ENCODE measurements at places on chromosomes 16 and 17.

DNA sequence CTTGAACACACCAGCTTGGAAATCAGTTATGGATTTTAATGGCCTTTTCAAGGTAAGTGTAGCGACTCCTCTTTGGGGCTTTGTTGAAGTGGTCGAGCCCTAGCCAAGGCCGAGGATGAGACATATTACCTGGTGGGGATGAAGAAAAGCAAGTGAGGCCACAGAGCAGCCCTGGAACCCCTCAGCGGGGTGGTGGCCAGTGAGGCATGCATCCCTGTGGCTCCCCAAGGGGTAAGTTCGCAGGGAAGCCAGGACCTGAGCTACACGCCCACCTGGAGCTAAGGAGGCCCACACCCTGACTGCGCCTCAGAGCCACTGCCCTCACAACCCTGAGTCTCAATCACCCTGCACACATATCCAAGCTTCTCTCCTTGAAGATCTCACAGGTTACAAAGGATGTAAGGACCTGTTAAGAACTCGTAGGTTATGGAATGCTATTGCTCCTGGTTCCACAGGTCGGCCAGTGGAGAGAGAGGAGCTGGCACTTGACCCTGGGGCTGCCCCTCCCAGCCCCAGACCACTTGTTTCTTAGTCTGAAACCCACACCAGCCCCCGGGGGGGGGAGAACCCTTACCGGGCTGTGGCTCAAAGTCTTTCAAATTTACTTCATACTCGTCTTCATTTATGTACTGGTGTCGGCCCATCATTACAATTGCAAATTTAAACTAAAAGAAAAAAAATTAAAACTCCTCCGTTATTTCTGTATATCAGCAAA, 12.0 kb downstream of the LITAFD start:
- no peak for DNase-seq

- peak; percentile 51 for DNase-seq
Observed at GRCh38 chr17:2749058-2749783, at the start of gene CCDC92B. CCDC92B (minus strand) TSS chr17:2749652; CDS start chr17:2735145, 14,507 bp downstream.

- DNase-seq: no peak
Observed at GRCh38 chr16:61820398-61820797, 215.8 kb downstream of the CDH8 start.

GRCh38 chr16:28042811-28043210, 20.7 kb downstream of the GSG1L start:
- no peak for DNase-seq

GRCh38 chr16:10525214-10525825, 55.1 kb downstream of the EMP2 start:
- DNase-seq: no peak

DNA sequence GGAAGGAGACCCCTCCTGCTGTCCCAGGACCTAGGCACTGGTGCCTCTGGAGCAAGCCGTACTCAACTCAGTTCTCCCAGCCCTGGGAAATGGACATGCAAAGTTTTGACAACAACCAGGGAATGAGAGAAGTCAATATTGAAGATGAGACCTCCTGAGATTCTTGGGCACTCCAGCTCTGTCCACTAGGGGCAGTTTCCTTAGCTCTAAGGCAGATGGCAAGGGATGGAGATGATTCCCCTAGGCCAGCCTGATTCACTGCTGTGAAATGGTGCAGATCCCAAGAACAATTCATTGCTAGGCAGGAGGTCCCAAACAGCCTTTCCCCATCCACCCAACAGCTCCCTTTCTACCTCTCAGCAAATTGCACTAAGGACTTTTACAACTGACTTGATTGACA, 20.5 kb upstream of the SDR42E2 start:
- no peak for DNase-seq

- no peak for DNase-seq
Observed at GRCh38 chr17:33080091-33080490, 88.4 kb downstream of the SPACA3 start.

GRCh38 chr17:31750578-31750977, 108.5 kb downstream of the COPRS start:
- DNase-seq: peak; percentile 49

GRCh38 chr17:77395501-77396048, 254.8 kb downstream of the SEC14L1 start:
- DNase-seq: no peak

DNA sequence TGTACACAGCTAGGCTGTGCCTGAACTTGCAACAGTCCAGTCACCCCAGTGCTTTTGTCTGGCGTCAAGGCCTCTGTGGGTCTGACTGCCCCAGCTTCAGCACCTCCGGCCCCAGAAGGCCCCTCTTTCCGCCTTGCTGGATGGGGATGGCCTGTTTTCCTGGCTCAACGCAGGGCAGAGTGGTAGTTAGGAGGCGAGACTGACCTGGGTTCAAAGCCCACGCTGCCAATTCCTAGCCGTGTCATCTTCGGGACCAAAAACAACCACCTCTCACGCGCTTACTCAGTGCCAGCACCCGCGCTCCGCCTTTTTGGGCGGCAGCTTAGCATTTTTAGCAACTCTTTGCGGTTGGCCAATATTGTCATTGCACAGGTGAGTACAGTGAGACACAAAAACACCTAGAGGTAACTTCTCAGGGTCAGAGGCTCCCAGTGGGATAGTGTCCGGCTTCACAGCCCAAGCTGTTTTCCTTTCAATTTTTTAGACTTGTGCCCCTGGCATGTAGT, 4.6 kb downstream of the MYBBP1A start:
- no peak for DNase-seq

GRCh38 chr17:7079581-7080455, at the start of gene CLEC10A:
CLEC10A (minus strand) TSS chr17:7080251; CDS start chr17:7078812, 1,439 bp downstream.
- DNase-seq: no peak

Measured in NCI-H345 (cell line).